ENCODE measurements at places on chromosomes 6 and 20.

DNA sequence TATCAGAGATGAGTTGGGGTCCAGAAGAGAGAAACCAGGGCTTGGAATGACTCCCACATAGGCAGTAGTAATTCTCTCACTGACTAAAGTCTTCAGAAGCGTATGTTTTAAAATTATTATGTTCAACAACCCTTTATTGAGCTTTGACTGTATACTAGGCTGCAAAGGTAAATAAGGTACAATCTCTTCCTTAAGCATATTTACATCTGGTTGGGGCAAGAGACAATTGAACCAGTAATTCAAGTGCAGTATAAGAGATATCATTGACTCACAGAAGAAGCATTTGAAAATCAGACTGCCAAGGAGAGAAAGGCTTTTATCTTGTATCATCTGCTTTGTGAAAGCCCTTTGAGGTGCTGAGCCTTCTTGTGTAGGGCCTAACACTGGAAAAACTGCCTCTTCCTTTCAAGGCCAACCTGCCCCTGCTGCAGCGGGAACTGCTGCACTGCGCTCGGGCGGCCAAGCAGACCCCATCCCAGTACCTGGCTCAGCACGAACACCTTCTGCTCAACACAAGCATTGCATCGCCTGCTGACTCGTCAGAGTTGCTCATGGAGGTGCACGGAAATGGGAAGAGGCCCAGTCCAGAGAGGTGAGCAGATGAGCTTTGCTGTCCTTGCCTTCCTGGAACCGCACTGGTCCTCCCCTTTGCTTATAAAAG is 39.3 kb upstream of the C20orf144 start:
- DNase-seq: no peak

DNA sequence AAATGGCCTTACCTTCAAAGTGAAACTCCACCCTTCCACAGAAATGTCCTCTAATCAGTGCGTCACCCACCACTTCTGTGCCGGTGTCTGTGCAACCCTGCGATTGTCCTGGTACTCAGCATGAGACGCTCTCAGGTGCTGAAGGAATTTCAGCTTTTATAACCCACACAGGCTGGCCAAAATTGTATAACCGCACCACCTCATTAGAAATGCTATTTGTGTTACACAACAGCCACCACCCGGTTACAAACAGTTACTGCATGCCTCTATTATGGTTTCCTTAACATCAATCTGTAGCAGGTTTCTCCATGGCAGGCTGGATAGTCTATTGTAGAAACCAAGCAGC is 51.5 kb downstream of the SLC23A2 start:
- peak; percentile 21 for DNase-seq

DNA sequence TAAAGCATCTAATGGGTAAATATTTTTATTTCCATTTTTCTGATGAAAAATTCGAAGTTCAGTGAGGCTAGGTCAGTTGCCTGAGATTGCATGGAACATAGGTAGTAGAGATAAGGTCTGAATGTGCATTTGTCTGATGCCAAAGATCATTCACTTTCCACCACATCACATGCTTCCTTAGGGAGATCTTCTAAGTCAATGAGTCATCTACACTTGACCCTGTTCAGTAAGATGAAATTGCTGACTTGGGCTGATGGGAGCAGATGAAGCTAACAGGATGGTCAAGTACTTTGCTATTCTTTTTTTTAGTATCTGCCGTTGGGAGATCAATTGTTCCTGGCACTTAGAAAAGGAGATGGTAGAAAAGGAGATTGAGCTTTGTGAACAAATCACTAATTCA is 511.3 kb downstream of the PHF3 start:
- no peak for DNase-seq

DNA sequence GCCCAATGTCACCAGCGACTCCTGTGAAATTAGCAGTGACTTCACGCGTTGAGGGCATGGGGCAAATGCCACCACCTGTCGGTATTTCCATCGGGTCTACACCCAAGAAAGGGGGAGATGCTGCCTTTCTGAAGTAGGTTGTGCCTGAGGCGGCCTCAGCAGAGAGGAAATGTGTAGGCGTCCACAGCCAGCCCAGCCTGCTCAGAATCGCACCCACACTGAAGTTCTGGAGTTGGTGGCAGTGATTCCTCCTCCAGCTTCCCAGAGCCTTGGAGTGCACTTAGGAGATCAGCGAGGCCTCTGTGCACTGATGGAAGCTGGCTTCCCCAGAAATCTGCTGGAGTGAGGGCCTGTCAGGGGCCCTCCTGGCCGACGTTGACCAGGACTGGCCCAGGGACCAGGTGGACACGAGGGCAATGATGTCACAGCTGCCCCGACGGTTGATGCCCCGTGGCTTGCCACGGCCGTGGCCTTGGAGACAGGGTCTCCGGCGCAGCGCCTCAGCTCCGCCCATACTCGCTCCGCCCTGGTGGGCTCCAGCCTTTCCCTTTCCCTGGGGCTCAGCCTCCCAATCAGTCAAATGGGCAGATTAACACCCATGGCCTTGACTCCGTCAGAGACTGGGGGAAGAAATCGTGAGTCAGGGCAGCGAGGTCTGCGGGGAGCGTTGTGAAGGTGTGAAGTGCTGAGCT is 484.8 kb downstream of the PREX1 start:
- DNase-seq: no peak

GRCh38 chr6:10995114-10995707 is 48.9 kb downstream of the ELOVL2 start:
- no peak for DNase-seq

- DNase-seq: no peak
These were observed 134.0 kb downstream of the MAP3K4 start for GRCh38 chr6:161125591-161125990.

DNA sequence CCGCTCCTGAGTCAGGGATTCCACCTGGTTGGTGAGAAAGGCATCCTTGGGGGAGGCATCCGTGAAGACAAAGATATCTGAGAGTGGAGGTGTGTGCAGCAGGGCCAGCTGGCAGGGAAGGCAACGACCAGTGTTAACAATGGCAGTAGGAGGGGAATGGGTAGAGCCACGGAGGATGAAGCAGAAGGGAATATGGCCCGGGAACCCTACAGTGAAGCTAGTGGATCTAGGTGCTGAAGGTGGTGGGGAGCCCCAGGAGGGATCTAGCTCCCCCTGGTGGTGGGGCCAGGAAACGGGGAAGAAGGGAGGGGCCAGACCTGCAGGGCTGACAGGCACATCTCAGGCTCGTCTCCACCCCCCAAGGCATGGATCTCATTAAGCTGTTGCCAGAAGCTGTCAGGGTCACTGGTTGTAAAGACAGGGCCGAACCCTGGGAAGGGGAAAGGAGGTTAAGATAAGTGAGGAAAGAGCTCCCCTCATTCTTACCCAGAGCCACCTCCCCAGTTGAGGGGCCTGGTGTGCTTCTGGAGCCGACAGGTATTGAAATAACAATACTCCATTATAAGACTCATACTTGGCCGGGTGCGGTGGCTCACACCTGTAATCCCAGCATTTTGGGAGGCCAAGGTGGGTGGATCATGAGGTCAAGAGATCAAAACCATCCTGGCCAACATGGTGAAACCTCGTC is 7.3 kb downstream of the VWA7 start:
- DNase-seq: no peak

DNA sequence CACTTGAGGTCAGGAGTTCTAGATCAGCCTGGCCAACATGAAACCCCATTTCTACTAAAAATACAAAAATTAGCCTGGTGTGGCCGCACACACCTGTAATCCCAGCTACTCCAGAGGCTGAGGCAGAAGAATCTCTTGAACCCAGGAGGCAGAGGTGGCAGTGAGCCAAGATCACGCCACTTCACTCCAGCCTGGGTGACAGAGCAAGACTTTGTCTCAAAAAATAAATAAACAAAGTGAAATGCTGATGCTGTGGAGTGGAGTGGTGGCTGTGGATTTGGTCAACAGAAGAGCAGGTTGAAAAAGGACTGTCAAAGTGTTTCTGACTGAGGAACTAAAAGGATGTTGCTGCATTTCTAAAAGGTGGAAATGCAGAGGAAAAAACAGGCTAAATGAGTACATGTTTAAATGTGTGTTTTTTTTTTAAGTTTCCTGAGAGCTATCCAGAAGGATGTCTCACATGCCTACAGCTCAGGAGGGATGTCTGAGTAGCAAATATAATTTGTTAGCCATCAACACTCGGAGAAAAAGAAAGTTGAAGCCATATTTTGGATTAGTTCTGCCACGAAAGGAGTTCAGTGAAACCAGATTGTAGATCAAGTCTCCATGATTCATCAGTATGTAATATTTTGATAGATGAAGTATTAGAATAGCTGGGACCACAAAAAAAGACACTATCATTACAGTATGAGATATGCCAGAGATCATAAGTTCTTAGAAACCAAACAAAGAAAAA is 621.1 kb upstream of the ADGRB3 start:
- no peak for DNase-seq

DNA sequence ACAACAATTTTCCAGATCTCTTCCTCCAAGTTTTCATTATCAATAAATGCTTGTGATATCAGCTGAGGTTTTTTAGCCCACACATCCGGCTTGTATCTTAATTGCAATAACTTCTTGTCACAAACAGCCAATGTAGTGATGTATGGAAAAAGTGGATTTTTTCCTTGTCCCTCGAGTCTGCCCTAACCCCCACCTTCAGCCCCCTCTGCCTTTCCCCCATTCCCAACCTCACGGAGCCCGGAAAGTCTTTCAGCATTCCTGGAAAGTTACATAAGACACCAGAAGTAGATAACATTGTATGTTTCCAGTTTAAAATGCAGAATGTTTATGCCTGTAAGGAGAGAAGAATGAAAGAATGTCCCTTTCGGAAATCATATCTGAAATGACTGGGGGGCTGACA is 179.2 kb upstream of the PHACTR1 start:
- DNase-seq: no peak

GRCh38 chr20:33474097-33474873 is 15.6 kb upstream of the CBFA2T2 start:
- no peak for DNase-seq

- DNase-seq: no peak
These were observed 345.2 kb upstream of the RSPO3 start for GRCh38 chr6:126773112-126773805.

DNA sequence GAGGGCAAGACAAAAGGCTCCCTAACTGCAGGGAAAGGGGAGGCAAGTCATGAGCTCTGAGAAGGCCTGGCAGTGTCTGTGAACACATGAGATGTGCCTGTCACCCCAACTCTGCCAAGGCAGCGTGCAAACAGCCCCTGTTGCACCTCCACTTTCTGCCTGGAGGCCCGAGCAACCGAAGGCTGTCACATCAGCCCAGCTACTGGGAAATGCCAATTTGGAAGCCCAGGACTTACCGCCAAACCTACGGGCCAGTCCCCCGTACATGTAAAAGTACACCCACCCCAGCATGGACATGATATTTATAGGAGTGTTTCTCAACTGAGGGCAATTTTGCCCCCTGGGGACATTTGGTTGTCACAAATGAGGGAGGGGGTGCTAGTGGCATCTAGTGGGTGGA is 27.3 kb upstream of the RPP40 start:
- DNase-seq: no peak

GRCh38 chr6:118882314-118882905 is 11.5 kb upstream of the ASF1A start:
- no peak for DNase-seq

GRCh38 chr6:40205004-40205403 is 270.7 kb upstream of the MOCS1 start:
- no peak for DNase-seq

- no peak for DNase-seq
These were observed 311.7 kb upstream of the JAG1 start for GRCh38 chr20:10985536-10985935.

DNA sequence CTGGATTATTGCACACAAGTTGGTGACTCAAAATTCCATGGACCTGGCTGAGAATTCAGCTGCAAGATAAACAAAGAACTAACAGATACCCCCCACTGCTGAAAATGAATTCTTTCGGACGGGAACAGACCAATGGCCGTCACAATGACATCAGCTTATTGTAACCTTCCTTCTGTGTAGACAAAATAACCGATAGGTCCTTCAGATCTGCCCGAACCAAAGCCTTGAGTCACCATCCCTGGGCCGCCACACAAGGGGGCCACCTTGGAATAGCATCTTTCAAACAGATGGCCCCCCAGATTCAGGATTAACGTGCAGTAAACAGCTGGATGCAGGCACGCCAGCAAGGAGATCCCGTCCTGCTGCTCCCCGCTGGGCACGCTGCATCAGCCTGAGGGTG is 214.0 kb upstream of the EXOC2 start:
- no peak for DNase-seq

DNA sequence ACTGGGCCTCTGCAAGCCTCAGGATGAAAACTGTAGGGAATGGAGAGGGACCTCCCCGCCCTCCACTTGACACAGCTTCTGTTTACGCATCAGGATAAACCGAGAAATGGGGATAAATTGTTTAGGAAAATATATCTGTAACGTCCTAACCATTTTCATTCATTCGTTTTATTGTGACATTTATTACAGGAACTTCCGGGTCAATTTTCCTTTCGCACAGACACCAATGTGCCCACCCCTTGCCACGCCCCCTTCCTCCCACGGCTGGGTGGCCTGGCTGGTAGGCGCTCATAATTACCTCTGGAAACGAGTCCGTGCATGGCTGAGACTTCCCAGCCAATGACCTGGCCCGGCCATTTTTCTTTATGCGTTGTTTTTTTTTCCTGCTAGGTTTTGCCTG is 96.1 kb downstream of the BMP7 start:
- DNase-seq: no peak

DNA sequence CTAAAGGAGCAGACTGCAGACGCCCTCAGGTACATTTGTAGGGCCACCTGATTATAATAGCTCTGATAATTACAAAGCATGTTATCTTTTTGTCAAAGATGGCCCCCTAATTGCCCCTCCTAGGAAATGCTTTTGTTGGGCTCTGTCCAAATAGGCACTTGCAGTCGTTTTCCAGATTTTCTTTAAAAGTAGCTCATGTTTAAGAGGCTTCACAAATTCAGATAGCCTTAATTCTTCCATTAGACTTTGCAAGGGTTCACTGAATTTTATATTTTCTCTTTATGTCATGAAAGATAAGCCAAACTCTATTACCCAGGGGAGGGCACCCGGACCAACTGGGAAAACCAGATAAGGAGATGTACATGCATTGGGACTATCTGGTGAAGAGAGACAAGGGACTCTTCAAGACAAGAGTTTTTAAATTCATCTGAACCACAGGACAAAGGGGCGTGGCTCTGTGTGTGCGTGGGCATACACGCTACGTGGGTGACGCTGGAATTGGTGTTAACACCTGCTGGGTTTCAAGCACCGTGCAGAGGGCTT is 95.6 kb downstream of the TOX2 start:
- no peak for DNase-seq

DNA sequence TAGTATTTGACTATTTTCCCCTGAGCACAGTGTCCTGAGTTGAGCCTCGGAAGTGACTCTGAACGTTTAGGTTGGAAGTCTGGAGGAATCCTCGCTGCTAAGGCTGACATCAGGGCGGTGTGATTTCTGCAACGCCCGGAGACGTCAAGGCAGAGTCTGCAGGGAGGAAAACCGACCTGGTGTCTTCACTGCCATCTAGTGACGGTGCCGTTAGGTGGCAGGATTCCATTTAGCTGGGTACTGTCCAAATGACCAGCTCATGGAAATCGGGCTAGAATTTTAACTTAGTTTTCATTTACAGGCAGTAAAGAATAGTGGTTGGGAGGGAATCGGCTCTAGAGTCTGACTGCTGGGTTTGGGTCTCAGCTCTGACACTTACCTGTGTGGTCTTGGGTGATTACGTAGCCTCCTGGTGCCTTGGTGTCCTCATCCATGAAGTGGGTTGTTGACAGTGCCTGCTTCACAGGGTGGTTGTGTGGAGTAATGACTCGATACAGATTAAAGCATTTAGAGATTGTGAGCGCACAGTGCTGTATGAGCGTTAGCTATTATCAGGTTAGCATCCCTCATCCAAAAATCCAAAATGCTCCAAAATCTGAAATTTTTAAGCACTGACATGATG is 35.0 kb downstream of the FOXF2 start:
- DNase-seq: no peak

All from anterior cingulate cortex (tissue), 58 donors.